ENCODE measurements at places on chromosomes 11 and 22. TPM values are rescaled to one million over a fixed set of nuclear protein-coding genes. Genes with fewer than 3 reads are reported as not detected.
A peak's percentile ranks its signal among the peaks of the same experiment; 100 is the strongest.

The RIMBP3C gene
- total RNA-seq: 0.08 TPM

GRCh38 chr11:65132988-65133700 is 1.2 kb downstream of the SYVN1 start:
- peaks cover 29% of the 10 kb centered on the region for H3K4me1 ChIP-seq
- peak overlapping the region; percentile 100 for H3K27ac ChIP-seq
- H3K4me3 ChIP-seq: peak overlapping the region; percentile 99
- peak; percentile 71 for DNase-seq

DNA sequence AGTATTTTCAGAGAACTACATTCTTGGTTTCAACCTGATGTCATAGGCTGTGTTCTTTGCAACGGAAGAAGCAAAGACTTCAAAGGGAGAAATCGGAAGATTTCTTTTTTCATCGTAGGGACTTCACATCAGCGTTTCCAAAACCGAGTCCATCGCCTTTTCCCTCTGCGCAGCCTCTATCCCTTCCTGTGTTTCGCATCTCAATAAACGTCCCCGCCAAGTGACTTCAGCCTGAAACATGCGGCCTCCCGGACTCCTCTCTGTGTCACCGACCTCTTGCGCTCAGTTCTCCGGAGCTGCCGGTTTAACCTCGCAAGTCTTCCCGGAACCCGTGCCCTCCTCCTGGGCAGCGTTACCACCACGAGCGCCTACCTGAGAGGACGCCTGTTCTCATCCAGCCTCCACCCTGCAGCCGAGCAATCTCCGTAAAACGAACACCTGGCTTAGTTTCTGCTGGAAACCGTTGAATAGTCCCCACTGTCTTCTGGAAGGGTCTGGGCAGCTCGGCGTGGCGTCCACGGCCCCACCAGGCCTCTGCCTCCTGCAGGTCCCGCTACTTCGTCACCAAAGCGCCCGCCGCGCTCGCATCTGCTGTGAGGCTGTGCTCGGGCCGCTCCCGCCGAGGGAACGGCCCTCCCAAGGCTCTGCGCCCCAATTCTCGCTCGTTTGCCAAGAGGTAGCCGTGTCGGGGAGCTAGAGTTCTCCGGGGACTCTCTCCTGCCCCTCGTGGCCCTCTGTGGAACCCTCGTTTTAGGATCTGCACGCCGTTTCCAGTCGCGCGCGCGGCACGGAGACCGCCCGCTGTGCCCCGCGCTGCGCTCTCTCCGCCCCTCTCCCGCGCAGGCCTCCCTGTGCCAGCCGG is at the start of gene GLB1L3:
TSS of gene GLB1L3 (plus strand) at position 846 of the 862 bp plus-strand sequence. CDS start 362 bp downstream, outside the sequence.
- H3K27ac ChIP-seq: peak within 1 kb of the TSS; percentile 96
- peaks cover 9% of the 10 kb centered on the region for H3K36me3 ChIP-seq
- peak; percentile 90 for DNase-seq
- H3K4me3 ChIP-seq: peak within 1 kb of the TSS; percentile 96
- peaks cover 8% of the 10 kb centered on the region for H3K27me3 ChIP-seq

The NPTXR gene
- total RNA-seq: 0.76 TPM

The TNNT3 gene
- total RNA-seq: 2.6 TPM

The ARRB1 gene
- 69.4 TPM for total RNA-seq

DNA sequence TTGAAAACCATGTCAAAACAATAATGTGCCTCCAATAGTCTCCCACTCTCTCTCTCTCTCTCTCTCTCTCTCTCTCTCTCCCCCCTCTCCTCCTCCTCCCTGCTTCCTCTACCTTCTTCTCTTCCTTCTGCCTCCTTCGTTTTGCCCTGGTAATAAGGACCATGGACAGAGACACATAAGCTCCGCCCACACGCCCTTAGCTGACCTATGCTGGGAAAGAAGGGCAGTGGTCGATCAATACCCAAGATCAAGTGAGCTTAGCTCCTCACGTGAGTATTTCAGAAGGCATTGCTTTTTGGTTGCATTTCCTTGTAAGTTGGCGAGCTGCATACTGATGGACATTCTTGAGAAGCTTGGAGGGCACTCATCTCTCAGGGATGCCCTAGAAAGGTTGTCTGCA is 194.8 kb downstream of the MIAT start:
- no peaks in the 10 kb centered on the region for H3K27me3 ChIP-seq
- no peaks in the 10 kb centered on the region for H3K36me3 ChIP-seq
- DNase-seq: no peak
- H3K4me1 ChIP-seq: peaks cover 3% of the 10 kb centered on the region

Data from activated CD8-positive, alpha-beta T cell treated with anti-CD3 and anti-CD28 coated beads, Interleukin-2, amount 10 ng/mL, durations not matched to agents 7 days and 5 days (primary cell).